ENCODE measurements at places on chromosomes 4 and X. TPM values are rescaled to one million over a fixed set of nuclear protein-coding genes. Genes with fewer than 3 reads are reported as not detected.

MFAP3L gene
- 8.0 TPM for total RNA-seq

DTHD1 gene
- 0.36 TPM for total RNA-seq

CNGA1 gene
- 1.4 TPM for total RNA-seq

SH3D19 gene
- 24.1 TPM for total RNA-seq

FSTL5 gene
- not detected for total RNA-seq

RTL9 gene
- under 0.01 TPM for total RNA-seq

PABPC1L2B gene
- total RNA-seq: not detected

GCNA gene
- 1.9 TPM for total RNA-seq

RS1 gene
- not detected for total RNA-seq

SERTM2 gene
- not detected for total RNA-seq

SLC25A5 gene
- 354 TPM for total RNA-seq

FGFR3 gene
- total RNA-seq: 164 TPM

AKAP4 gene
- not detected for total RNA-seq

AFM gene
- total RNA-seq: not detected

ADAM29 gene
- not detected for total RNA-seq

WDFY3 gene
- total RNA-seq: 60.5 TPM

HDX gene
- 1.4 TPM for total RNA-seq

CLCN5 gene
- 13.7 TPM for total RNA-seq

RAI2 gene
- 0.07 TPM for total RNA-seq

PAGE2 gene
- total RNA-seq: not detected

CDS1 gene
- 29.7 TPM for total RNA-seq

FGF2 gene
- 19.1 TPM for total RNA-seq

UGT2B17 gene
- total RNA-seq: under 0.01 TPM

F8A3 gene
- 0.34 TPM for total RNA-seq

NUP62CL gene
- total RNA-seq: 4.1 TPM

POU3F4 gene
- not detected for total RNA-seq

CPEB2 gene
- total RNA-seq: 16.4 TPM

EDA2R gene
- total RNA-seq: 5.1 TPM

FABP2 gene
- total RNA-seq: not detected

MAGEA8 gene
- not detected for total RNA-seq

SPIN2A gene
- total RNA-seq: under 0.01 TPM

ABCG2 gene
- 0.68 TPM for total RNA-seq

GATA1 gene
- total RNA-seq: not detected

MND1 gene
- total RNA-seq: 1.7 TPM

HSFX2 gene
- total RNA-seq: not detected

FAM9B gene
- not detected for total RNA-seq

DIPK2B gene
- not detected for total RNA-seq

TMEM164 gene
- total RNA-seq: 24.3 TPM

UGT2B7 gene
- total RNA-seq: 0.36 TPM

CABS1 gene
- not detected for total RNA-seq

MAGEB6B gene
- total RNA-seq: not detected

PPARGC1A gene
- under 0.01 TPM for total RNA-seq

TCEAL6 gene
- not detected for total RNA-seq

LDB2 gene
- total RNA-seq: not detected

MAP9 gene
- 7.2 TPM for total RNA-seq

FRMPD3 gene
- under 0.01 TPM for total RNA-seq
